ENCODE measurements at places on chromosomes 2 and 18. TPM values are rescaled to one million over a fixed set of nuclear protein-coding genes. Genes with fewer than 3 reads are reported as not detected.
A peak's percentile ranks its signal among the peaks of the same experiment; 100 is the strongest.

The VWC2L gene
- not detected for total RNA-seq

- H3K4me3 ChIP-seq = no peak overlapping the region
- H3K36me3 ChIP-seq = no peaks in the 10 kb centered on the region
- H3K27ac ChIP-seq = no peak overlapping the region
- peaks cover 7% of the 10 kb centered on the region for H3K27me3 ChIP-seq
- H3K4me1 ChIP-seq = no peaks in the 10 kb centered on the region
Observed at GRCh38 chr2:72166279-72166678, 18.6 kb upstream of the CYP26B1 start.

The WDR75 gene
- total RNA-seq = 90.5 TPM

DNA sequence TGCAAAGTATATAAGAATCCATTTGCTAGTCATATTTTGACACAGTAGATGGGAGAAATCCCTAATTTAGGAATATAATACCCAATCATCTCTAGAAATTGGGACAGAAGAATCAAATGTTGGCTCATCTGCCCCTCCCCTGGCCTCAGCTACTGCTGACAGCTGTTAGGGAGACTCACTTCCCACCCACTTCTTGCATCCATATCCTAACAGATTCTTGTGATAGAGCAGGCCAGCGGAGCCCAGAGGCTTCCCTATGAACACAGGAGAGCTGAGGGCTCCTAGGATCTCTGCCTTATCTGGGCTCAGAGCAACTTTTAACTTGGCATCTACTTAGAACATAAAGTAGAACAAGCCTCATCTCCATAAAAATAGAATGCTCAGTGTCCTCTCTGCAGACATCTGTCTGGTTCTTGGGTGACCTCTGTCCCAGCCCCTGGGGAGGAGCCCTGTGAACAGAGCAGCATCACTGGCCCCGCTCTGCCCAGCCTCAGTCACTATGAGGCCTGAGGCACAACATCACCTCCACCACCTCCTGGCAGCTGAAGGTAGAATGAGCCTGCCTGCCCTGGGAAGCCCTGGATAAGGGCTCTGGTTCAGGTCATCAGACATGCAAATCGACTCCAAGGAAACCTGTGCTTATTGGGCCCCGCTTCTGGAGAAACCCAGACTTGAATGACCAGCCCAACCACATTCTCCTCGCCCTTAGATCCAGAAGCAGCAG is 229.7 kb downstream of the ANKRD36B start:
- no peaks in the 10 kb centered on the region for H3K4me1 ChIP-seq
- no peaks in the 10 kb centered on the region for H3K36me3 ChIP-seq
- H3K4me3 ChIP-seq = no peak overlapping the region
- DNase-seq = no peak
- H3K27me3 ChIP-seq = peaks cover 5% of the 10 kb centered on the region
- H3K27ac ChIP-seq = no peak overlapping the region

The SPDYA gene
- total RNA-seq = 1.4 TPM

GRCh38 chr2:214019229-214019972 is 391.5 kb upstream of the VWC2L start:
- no peaks in the 10 kb centered on the region for H3K4me1 ChIP-seq
- H3K4me3 ChIP-seq = no peak overlapping the region
- H3K36me3 ChIP-seq = no peaks in the 10 kb centered on the region
- no peak overlapping the region for H3K27ac ChIP-seq
- no peak for DNase-seq

- H3K4me3 ChIP-seq = no peak overlapping the region
- peaks cover 6% of the 10 kb centered on the region for H3K27me3 ChIP-seq
- no peak for DNase-seq
- no peaks in the 10 kb centered on the region for H3K36me3 ChIP-seq
Observed at GRCh38 chr2:215522237-215522636, 86.4 kb upstream of the FN1 start.

The PRKAG3 gene
- not detected for total RNA-seq

DNA sequence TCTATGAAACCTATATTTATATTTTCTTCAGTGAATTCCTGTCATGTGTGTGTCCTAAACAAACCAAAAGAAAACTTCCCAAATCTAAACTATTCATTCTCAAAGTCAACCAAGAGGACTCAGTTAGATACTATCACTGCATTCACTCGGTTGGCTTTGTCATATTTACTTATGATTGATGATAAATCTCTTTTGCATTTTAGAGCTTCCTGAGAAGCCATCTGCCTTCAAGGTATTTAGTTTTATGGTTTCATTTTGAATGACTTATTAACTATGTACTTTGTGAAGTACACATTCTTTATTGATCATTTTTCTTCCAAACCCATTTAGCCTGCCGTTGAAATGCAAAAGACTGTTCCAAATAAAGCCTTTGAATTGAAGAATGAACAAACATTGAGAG is 36.2 kb downstream of the ANKRD30B start:
- H3K36me3 ChIP-seq = no peaks in the 10 kb centered on the region
- H3K27ac ChIP-seq = no peak overlapping the region
- H3K4me1 ChIP-seq = no peaks in the 10 kb centered on the region
- DNase-seq = no peak
- H3K4me3 ChIP-seq = no peak overlapping the region

The DSG2 gene
- total RNA-seq = 0.41 TPM

DNA sequence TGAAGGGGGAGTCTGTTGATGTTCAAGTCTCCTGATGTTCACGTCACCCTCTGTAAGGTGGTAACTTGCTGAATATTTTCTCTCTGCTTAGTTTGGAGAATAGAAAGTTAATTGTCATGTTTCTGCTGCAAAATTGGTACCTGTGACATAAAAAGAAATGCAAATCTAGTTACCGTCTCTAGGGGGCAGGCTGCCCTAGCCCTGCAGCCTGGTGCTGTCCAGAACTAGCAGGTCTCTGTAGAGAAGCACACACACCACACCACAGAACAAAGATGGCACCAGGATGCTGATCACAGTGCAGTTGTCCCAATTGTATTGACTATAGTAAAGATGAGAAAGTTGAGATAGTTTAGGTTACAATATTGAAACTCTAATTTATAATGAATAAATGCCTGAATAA is 47.0 kb downstream of the SLC9A4 start:
- no peaks in the 10 kb centered on the region for H3K36me3 ChIP-seq
- no peaks in the 10 kb centered on the region for H3K4me1 ChIP-seq
- peak; percentile 43 for DNase-seq
- no peaks in the 10 kb centered on the region for H3K27me3 ChIP-seq

GRCh38 chr2:45191976-45192375 is 182.7 kb upstream of the SIX2 start:
- peaks cover 22% of the 10 kb centered on the region for H3K27me3 ChIP-seq
- DNase-seq = no peak
- no peak overlapping the region for H3K4me3 ChIP-seq
- H3K27ac ChIP-seq = no peak overlapping the region

DNA sequence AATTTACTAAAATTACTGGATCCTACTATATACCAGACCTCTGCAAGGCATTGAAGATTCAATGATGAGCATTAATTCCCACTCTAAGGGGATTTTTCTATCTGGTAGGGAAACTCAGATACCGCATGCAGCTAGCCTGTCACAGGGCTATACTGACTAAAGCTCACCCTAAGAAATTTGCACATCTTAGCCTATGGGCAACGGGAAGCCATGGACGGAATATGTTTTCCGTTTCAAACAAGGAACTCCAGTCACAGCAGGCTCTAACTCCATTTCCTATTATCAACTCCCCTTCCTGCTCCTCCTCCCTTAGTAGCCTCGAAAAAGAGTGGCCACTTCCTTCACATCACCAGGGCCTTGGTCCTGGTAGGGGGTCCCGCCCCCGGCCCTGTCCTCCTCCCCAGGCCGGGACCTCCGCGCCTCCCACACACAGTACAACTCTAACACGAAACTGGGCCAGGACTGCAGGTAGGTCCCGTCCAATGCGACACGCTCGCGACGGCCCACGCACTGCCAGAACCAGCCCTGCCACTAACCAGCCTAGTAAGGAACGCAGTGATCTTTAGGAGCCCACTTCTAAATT is 659 bp upstream of the COX5B start:
- peaks cover 29% of the 10 kb centered on the region for H3K36me3 ChIP-seq
- H3K4me1 ChIP-seq = peaks cover 15% of the 10 kb centered on the region

DNA sequence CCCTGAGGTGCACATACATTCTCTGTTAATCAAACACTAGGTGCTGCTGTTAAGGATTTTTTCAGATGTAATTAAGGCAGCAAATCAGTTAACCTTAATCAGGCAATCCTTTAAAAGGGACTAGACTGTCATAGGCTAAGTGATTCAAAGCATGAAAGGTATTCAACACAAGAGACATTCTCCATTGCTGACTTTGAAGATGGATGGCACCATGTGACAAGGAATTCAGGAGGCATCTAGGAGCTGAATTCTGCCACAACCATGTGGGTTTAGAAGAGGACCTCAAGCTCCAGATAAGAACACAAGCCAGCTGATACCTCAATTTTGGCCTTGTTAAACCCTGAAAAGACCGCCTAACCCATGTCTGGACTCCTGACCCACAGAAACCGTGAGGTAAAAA is 84.0 kb downstream of the SMAD2 start:
- no peak overlapping the region for H3K4me3 ChIP-seq
- H3K36me3 ChIP-seq = peaks cover 39% of the 10 kb centered on the region
- no peak for DNase-seq
- H3K4me1 ChIP-seq = no peaks in the 10 kb centered on the region
- H3K27me3 ChIP-seq = no peaks in the 10 kb centered on the region

DNA sequence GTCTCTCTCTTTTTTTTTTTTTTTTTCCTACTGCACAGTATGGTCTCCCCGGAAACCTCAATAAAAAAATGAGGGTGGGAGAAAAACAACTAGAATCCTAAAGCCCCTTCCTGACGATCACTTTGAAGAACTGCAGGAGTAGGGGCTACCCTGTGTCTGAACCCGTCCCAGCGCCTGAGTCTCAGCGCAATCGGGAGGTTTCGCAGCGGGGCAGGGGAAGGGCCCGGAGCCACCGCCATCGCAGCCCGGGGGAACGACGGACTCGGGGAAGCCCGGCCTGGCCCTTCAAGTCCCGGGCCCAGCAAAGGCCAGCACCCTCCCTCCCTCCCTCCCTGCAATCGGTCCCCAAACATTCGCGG is 411 bp downstream of the NARS1 start:
- peak overlapping the region; percentile 86 for H3K4me3 ChIP-seq
- peak overlapping the region; percentile 93 for H3K27ac ChIP-seq
- no peaks in the 10 kb centered on the region for H3K27me3 ChIP-seq
- H3K4me1 ChIP-seq = peaks cover 23% of the 10 kb centered on the region
- no peak for DNase-seq

GRCh38 chr2:100281521-100282438 is 40.5 kb downstream of the LONRF2 start:
- peaks cover 18% of the 10 kb centered on the region for H3K4me1 ChIP-seq
- peaks cover 14% of the 10 kb centered on the region for H3K27me3 ChIP-seq
- no peak overlapping the region for H3K4me3 ChIP-seq
- no peaks in the 10 kb centered on the region for H3K36me3 ChIP-seq
- H3K27ac ChIP-seq = no peak overlapping the region

The NCKAP5 gene
- total RNA-seq = not detected

The ACTR1B gene
- total RNA-seq = 143 TPM

DNA sequence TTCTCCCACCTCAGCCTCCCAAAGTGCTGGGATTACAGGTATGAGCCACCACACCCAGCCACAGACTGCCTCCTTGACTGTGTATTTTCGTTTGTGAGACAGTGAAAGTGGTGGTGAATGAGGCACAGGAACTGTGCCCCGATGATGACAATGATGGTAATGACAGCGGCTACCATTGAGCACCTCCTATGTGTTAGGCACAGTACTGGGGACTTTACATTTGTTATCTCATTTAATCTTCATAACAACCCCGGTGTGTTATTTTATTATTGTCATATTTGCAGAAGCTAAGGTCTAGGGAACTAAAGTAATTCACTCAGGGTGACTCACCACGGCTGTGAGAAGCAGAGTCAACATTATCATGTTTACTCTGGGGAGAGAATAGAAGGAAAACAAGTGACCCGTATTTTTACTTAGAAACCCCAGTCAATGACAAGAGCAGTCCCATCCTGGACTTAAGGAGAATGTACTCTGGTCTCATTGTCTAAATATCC is 77.6 kb upstream of the ALPP start:
- no peak overlapping the region for H3K27ac ChIP-seq
- no peak for DNase-seq
- H3K36me3 ChIP-seq = peaks cover 27% of the 10 kb centered on the region
- H3K4me3 ChIP-seq = no peak overlapping the region
- peaks cover 24% of the 10 kb centered on the region for H3K4me1 ChIP-seq

DNA sequence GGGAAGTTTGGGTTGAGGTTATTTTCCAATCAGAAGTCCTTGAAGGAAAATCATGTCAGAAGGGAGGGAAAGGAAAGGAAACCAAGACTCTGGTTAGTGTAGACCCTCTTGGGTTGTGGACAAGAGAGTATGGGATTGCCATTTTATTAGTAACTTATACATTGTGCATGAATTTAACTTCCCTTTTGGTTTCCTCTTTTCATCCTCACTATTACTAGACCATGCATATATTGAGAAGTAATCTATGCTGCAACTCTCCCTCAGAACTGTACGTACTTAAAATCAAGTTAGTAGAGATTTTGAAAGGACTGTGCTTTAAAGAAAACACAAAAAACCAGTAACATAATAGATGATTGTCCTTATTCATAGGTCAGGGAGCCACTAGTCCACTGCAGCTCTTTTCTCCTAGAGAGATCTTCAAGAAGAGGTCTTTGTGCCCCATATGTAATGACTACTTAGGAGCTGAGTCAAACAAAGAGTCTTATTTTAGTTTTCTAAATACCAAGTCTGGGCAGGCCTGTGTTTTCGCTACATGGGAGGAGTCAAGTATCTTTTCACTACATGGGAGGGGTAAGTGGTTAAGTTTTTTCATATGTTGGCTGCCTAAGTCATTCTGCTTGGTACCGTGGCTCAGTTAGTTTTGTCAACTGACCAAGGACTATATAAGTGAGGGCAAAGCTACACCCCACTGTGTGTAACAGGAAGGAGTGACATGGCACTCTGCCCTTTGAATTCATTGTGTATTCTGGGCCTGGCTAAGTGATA is 25.2 kb upstream of the FAM117B start:
- no peak overlapping the region for H3K4me3 ChIP-seq
- peak; percentile 33 for DNase-seq
- no peaks in the 10 kb centered on the region for H3K27me3 ChIP-seq

- no peak overlapping the region for H3K4me3 ChIP-seq
- H3K4me1 ChIP-seq = peaks cover 31% of the 10 kb centered on the region
- H3K36me3 ChIP-seq = no peaks in the 10 kb centered on the region
- H3K27ac ChIP-seq = no peak overlapping the region
Observed at GRCh38 chr2:19355931-19356544, 2.4 kb downstream of the OSR1 start.

The TMBIM1 gene
- total RNA-seq = 53.5 TPM

DNA sequence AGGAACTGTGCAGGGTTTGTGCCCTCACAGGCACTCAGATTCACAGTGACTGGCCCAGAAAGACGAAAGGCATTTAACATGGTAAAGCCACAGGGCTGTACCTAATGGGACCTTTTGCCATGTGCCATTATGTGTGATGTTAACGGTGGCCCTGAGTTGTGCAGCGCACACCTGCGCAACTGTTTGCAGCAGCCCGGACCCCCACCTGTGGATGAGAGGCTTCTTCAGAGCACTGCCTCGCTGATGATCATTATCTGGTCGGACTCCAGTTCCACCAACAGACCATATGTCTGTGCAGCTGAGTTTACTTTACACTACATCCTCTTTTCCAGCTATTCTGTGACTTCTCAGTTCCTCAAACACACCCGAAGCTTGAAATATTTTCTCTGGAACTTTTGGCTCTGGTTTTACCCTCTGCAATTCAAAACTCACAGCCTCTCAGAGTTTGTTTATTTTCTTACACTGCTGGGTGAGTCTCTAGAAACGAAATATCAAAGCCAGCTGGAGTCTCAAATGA is 35.6 kb upstream of the UBE2F start:
- no peaks in the 10 kb centered on the region for H3K27me3 ChIP-seq
- no peaks in the 10 kb centered on the region for H3K36me3 ChIP-seq
- H3K27ac ChIP-seq = no peak overlapping the region
- H3K4me1 ChIP-seq = peaks cover 24% of the 10 kb centered on the region
- no peak overlapping the region for H3K4me3 ChIP-seq

The STK36 gene
- 11.6 TPM for total RNA-seq

The ATP6V1C2 gene
- not detected for total RNA-seq
